Suprapubic skin (tissue), 4 donors: ENCODE measurements at places on chromosomes 4 and X.

GRCh38 chr4:112082954-112083586 is 62.2 kb upstream of the FAM241A start:
- DNase-seq, result no peak

DNA sequence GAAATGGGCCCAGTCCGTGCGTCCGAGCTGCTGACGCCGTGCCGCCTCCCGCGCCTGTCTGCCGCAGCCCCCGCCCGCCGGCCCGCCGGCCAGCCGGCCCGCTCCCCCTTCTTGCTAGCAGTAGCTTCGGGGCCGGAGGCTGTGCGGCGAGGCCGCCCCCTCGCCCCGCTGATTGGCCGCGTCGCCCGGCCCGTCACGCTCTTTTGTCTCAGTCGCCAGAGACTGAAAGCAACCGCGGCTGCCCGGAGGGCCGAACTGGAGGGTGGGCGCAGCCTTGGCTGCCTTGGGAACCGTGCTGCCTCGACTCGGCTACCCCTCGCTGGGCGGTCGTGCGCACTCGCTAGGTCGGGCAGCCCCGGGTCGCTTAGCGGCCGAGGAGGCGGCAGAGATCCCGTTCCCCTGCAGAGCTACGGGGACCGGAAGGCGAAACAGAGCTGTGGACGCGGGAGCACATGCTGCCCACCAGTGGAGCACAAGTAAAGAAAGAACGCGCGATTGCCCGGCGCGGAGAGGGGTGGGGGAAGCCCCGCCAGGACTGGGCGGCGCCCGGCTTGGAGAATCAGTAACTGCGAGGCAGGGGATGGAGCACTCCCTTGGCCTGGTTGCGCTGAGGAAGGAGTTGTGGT is at the start of gene ZCCHC18:
Gene ZCCHC18 (plus strand): TSS at position 198 of the 626 bp plus-strand sequence. CDS start 1,589 bp downstream, outside the sequence.
- DNase-seq, result no peak

DNA sequence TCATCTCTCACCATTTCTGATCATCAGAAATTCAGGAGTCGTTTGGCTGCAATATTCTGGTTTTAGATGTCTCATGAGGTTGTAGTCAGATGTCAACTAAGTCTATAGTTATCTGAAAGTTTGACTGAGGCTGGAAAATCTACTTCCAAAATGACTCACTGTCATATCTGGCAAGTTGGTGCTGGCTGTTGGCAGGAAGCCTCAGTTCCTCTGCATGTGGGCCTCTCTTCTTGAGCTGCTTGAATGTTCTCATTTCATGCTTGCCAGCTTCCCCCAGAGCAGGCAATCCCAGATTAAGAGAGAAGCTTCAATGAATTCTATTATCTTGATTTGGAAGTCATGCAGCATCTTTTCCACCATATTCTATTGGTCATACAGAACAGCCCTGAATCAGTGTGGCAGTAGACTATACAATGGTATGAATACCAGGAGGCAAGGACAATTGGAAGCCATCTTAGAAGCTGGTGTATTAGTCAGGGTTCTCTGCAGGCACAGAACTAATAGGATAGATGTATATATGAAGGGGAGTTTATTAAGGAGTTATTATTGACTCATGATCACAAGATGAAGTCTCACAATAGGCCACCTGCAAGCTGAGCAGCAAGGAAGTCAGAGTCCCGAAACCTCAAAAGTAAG is 46.8 kb upstream of the ELF2 start:
- no peak for DNase-seq

- DNase-seq, result no peak
These were observed 224.5 kb upstream of the TENM3 start for GRCh38 chr4:182018691-182019090.

GRCh38 chr4:164215113-164215741 is 538.7 kb upstream of the SMIM31 start:
- DNase-seq, result no peak

DNA sequence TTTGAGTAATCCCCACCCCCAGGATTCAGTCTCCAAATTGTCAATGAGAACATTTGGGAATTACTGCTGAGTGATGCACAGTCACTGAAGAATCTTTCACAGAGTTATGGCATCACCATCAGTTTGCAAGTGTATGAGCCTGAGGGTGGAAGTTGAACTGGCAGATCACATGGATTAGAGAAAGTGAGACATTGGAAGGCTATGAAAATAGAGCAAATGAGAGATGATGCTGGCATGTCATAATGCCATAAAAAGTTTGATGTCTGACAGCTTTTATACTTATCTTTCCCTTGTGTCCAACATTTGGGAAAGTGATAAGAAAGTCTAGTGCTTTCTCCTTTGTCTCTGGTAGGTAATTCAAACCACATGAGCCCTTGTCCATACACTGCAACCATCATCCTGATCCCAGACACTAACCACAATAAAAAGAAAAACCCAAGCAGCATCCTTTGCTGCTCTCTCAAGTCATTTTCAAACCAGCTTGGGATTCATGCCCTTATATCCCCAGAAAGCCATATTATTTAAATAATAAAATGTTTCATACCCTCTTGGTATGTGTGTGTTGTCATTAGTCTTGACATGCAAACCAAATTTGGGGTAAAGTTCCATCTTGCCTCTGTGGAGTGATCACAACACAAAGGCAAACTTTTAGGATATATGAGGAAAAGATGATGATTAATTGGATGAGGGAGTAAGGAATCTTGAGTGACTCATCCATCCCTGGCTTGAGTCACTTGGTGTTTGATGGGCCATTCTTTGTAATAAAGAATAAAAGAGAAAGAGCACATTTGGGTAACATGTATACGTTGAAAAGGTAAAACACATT is 438.9 kb downstream of the GRXCR1 start:
- DNase-seq, result no peak

DNA sequence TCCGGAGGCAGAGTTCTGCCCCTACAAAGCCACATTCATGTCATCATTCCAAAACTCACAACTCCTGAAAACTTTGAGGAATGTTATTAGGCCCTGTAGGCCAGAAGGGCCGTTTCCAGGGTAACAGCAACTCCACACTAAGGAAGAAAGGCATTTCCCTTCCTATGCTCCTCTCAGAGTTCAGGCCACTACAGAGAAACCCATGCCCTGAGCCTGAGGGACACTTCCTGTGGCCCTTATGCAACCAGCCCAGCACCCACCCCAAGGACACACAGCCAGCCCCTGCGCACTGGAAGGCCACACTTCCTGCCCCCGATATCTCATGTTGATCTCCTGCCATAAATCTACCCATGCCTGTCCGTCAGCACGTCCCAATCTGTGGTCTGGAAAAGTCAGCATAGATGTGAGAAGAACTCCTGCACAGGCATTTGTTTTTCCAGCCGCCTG is 289.3 kb downstream of the BCOR start:
- DNase-seq, result no peak

- no peak for DNase-seq
These were observed 10.0 kb downstream of the TREX2 start for GRCh38 chrX:153435845-153436244.

DNA sequence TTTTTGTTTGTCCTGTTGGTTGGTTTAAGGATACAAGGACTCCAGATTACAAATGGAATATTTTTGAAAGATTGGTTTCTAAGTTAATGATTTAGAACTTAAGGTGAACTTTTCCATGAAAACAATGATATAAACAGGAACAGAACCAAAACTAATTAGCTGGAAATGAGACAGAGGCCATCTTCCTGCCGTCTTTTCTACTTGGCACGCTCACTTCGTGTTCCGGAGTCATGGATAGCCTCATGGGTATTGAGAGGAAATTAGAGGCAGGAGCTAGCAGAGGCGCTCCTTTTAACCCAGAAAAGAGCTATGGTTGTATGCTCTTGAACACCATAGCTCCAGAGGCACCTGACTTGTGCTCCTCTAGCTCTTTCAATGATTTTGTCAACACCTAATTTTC is 2.4 kb downstream of the FAM241A start:
- DNase-seq, result no peak

DNA sequence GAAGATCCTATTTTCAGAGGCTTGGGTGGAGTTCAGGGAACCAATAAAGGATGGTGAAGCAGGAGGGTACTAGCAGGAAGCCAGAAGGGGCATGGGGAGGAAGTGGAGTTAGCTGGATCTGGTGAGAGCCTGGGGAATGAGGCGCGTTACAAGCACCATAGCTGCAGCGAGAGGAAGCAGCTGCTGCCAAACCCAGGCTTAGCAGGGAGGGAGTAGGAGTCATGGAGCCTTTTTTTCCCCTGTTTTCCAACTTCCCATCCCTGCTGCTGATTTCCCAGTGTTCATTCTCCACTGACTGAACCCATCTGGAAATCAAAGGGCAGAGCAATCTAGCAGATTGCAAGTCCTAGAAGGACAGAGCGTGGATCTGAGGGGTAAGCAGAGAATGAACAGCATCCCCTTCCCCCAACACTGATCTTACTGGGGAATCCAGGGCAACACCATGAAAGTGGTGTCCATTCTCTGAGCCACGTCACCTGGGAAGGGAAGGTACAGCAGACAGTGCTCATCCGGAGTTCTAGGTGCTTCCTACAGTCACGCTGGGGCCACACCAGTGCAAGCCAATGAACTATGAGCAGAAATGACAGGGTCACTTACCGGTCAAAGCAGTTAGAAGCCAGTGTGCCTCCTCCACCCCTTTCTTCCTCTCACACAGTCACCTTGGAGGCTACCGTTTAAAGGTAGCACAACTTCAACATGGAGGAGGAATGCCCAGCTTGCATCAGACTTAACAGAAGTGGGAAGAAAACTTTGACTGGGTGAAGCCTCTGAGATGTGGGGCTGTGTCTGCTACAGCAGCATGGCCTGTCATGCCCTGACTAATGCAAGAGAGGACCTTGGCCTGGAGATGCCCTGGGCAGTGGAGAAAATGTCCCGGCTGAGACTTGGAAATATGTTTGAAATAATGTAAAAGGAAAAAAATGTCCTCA is 36.7 kb downstream of the SMIM20 start:
- no peak for DNase-seq
